Right lung (tissue), 10 donors: ENCODE measurements at places on chromosomes 12 and 14. TPM values are rescaled to one million over a fixed set of nuclear protein-coding genes. Genes with fewer than 3 reads are reported as not detected.

- no peak for DNase-seq
These were observed 191.6 kb downstream of the DUSP6 start for GRCh38 chr12:89160716-89161123.

GRCh38 chr12:26744697-26745440 lies 88.1 kb downstream of the ITPR2 start:
- DNase-seq = no peak

The STXBP6 gene
- polyA plus RNA-seq = 50.3 TPM

- DNase-seq = no peak
These were observed 380.0 kb downstream of the KCNH5 start for GRCh38 chr14:62665286-62665685.

The NXPH4 gene
- polyA plus RNA-seq = 0.52 TPM

DNA sequence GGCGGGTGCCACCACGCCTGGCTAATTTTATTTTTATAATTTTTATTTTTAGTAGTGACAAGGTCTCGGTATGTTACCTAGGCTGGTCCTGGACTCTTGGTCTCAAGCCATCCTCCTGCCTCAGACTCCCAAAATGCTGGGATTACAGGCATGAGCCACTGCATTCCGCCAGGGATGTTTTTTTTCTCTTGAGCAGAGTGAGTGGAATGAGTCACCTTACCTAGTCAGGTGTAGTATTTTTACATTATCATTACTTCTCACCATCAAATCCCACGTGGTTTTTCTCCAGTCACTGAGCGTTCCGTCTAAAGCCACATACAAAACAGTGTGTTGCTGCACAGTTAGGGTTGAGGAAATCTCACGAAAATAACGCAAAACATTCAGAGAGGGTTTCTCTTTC lies 870 bp upstream of the TBPL2 start:
- DNase-seq = no peak

The LTBP2 gene
- polyA plus RNA-seq = 14.7 TPM

The MSRB3 gene
- polyA plus RNA-seq = 28.7 TPM

DNA sequence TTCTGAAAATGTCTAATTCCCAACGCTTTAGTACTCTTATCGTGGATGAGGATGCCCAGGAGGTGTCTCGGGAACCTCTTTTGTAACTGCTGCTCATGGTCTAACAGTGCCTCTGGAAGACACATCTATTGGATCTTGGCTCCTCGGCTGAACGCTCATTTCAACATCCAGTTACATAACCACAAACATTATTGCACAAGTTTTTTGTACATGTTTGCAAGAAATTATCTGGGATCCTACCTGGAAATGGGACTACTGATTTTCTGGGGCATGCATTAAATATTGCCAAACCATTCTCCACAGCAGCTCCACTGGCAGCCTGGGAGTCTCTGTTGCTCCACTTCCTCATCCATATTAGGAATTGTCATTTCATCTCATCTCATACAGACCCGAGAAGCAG lies 117.5 kb upstream of the EVL start:
- DNase-seq = no peak

The STAT2 gene
- polyA plus RNA-seq = 134 TPM

- DNase-seq = no peak
These were observed 25.6 kb downstream of the FKBP11 start for GRCh38 chr12:48899651-48900050.

The LMNTD1 gene
- polyA plus RNA-seq = 1.3 TPM

GRCh38 chr12:76976777-76977382 lies 88.5 kb downstream of the E2F7 start:
- DNase-seq = no peak

DNA sequence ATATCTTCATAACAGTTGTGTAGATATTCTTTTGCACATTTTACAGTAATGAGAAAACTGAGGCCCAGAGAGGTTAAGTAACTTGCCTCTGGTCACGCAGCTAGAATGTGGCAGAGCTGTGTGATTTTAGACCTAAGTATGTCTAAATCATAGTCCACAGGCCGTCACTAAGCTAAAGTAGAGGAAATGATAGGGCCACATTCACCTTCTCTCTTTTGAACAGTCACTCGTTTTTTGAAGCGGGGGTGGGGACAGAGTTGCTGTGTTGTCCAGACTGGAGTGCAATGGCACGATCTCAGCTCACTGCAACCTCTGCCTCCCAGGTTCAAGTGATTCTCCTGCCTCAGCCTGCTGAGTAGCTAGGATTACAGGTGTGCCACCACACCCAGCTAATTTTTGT lies 68.5 kb downstream of the RASSF3 start:
- no peak for DNase-seq

DNA sequence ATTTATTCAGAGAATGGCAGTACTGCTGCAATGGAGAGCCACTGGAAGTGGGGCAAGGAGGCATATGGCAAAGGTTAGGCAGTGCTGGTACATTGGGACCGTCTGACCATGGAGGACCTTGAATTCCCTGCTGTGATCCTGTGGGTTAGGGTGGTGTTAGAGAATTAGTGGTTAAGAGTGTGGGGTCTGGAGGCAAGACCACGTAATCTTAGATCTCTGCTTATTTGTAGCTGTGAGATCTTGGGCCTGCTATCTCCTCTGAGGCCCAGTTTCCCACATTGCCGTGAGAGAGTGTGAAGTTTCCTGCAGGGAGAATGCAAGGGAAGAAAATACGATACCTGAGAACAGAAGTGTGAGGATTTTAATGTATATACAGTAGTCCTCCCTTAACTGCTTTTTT lies 147.7 kb downstream of the ERC1 start:
- no peak for DNase-seq

DNA sequence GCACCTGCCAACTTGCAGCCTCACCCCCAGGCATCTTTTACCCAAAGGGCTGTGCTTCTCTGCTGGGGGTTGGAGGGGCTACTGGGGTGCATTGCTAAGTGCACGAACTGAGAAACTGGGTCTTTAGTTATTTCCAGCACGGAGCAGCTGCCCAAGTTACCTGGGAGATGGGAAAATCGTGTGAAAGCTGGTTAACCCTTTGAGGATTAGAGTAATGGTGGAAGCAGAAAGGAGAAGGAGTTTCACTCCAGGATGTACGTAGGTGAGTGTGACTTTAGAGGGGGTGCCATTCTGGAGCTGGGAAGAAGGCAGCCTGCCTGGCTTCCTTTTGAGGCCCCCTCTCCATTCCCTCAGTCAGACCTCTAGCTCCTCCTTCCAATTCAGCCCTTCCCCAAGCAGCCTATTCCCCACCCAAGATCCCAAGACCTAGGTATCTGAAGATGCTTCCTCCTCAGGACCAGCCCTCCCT lies 1.0 kb upstream of the ADCY6 start:
- no peak for DNase-seq

DNA sequence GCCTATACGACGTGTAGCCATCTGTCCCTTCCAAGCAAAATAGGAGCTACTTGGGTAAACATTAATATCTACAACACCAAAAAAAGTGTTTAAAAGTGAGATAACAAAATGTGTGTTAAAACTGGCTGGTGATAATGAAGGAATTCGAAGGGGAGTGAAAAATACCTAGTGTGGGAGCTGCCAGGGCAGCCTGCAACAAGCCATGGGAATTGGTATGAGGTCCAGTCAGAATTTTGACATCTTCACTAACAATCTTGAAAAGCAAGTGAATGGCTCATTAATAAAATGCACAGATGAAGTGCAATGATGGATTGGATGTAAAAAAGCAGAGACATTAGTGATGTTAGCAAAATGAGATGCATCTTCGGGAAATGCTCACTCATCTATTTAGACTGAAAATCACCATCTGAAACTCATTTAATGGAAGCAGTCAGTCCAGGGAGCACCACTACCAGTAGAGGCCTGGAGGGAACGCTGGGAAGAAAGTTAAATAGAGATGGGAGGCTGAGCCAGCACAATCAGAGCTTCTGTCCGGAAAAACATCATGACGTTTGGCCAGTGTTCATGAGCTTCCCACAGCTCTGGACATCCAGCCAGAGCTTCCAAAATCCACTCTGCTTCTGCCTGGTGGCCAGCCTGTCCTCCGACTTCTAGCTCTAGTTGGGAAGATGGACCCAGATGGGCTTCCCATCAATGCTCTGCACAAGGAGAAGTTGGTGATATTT lies 405.0 kb upstream of the TMTC1 start:
- no peak for DNase-seq

The RAB21 gene
- polyA plus RNA-seq = 52.7 TPM

The FOXN4 gene
- polyA plus RNA-seq = 1.1 TPM

The ABCD2 gene
- polyA plus RNA-seq = 0.13 TPM

GRCh38 chr12:93427779-93428564 lies 13.8 kb downstream of the UBE2N start:
- DNase-seq = no peak

GRCh38 chr12:115799610-115800009 lies 477.9 kb downstream of the MED13L start:
- no peak for DNase-seq

DNA sequence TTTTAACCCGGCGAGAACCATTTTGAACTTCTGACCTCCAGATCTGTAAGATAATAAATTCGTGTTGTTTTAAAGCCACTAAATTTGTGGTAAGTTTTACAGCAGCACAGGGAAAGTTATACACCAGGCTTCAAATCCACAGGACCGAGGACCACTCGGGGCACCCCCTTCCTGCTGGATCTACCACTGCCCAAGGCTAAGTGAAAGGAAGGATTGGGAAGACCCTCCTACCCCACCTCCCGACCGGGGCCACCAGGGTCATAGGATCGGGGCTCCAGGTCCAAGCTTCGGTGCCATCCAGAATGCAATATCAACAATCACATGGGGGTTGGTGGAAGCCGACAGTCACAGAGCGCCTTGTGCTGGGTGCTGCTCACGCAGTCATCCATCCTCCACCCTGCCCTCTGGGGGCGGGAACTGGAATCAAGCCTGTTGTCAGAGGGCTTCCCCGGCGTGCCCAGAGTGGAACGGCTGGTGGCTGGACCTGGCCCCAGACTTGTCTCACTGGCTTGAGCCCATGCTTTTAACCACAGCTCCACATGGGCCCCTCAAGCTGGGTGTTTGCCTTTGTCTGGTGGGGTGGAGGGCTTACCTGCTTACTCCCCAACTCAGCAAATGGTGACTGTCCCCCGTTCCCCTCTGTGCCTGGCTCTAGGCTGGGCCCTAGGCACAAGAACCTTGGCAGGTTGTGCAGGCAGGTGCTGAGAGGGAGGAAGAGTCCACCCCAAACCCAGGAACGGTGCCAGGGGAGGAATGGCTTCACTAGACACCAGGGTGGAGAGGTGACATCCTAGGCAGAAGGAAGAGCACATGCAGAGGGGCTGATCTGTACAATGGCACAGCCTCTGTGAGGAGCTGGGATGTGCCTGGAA lies 180.3 kb upstream of the RTL1 start:
- no peak for DNase-seq
